CD4-positive, alpha-beta T cell treated with Interleukin-17A for 1 hour (primary cell): ENCODE measurements at places on chromosomes 3 and 15.

GRCh38 chr15:56820333-56820732, 87.0 kb upstream of the ZNF280D start:
- no peak for DNase-seq

- DNase-seq, result no peak
Observed at GRCh38 chr15:64112904-64113303, 17.1 kb downstream of the SNX1 start.

GRCh38 chr3:195178124-195178910, 92.6 kb downstream of the XXYLT1 start:
- DNase-seq, result no peak

GRCh38 chr3:161028555-161029153, 76.5 kb downstream of the B3GALNT1 start:
- DNase-seq, result no peak

GRCh38 chr3:10703875-10704274, 112.2 kb upstream of the SLC6A11 start:
- no peak for DNase-seq

- no peak for DNase-seq
Observed at GRCh38 chr3:1288805-1289494, 196.1 kb downstream of the CNTN6 start.

DNA sequence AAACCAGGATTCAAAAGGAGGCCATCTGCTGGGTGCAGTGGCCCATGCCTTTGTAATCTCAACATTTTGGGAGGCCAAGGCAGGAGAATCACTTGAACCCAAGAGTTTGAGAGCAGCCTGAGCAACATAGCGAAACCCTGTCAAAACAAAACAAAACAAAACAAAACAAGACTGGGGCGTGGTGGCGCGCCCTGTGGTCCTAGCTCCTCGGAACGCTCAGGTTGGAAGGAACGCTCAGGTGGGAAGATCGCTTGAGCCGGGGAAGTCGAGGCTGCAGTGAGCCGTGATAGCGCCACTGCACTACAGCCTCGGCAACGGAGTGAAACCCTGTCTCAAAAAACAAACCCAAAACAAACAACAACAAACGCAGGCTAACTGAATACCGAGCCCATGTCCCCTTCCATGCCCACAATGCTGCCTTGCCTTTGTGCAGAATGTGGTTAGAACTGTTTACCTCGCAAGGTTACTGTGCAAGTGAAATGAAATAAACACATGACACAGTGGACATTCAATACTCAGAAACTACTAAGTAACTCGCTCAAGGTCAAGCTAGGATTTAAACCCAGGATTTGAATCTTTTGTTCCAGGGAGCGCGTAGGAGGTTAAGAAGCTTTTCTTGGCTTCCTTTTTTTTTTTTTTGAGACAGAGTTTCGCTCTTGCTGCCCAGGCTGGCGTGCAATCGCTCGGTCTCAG, 766 bp upstream of the EMC4 start:
- no peak for DNase-seq

GRCh38 chr15:69869881-69870505, 227.7 kb downstream of the TLE3 start:
- no peak for DNase-seq

DNA sequence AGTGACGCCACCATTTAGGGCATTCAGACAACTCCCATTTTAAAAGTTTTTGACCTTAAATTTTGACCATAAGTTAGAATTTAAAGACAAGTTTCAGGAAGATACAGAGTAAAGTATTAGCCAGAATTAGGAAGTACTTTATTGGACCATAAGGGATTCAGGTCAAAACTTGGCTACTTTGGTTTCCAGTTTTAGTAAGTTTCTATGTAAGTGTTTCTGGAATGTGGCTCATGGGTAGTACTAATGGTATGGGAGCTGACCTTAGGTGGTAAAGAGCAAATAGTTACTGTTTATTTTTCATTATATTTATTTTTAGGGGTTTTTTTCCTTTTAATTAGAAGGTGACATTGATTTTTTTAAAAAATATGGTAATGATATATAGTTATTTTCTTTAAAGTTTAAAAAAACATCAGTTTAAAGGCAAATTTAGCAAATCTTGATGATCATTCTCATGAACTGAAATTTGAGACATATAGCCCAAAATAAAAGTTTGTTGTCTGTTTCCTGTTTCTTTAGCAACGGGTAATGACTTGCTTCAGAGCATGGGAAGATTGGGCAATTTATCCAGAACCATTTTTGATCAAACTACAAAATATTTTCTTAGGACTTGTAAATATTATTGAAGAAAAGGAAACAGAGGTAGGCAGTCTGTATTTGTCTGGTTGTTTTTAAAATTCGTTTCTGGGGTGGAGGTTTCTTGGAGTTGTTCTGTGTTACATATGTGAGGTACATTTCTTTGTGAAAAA, 34.3 kb downstream of the U2SURP start:
- no peak for DNase-seq

- DNase-seq, result no peak
Observed at GRCh38 chr3:168722091-168722490, 626.4 kb upstream of the GOLIM4 start.

DNA sequence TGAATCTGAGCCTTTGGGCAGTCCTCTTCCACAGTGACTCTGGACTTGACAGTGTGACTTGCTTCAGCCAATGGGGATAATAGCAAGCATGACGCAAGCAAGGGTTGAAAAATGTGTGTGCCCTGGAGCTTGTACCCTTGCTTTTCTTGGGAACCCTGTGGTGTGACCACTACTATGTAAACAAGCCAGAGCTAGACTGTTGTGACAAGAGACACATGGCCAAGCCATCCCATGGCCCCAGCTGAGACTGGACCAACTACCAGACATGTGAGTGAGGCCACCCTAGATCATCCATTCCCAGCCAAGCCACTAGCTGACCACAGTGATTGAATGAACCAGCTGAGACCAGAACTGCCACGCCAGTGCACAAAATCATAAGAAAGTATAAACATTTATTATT, 11.8 kb downstream of the MYO1E start:
- no peak for DNase-seq

DNA sequence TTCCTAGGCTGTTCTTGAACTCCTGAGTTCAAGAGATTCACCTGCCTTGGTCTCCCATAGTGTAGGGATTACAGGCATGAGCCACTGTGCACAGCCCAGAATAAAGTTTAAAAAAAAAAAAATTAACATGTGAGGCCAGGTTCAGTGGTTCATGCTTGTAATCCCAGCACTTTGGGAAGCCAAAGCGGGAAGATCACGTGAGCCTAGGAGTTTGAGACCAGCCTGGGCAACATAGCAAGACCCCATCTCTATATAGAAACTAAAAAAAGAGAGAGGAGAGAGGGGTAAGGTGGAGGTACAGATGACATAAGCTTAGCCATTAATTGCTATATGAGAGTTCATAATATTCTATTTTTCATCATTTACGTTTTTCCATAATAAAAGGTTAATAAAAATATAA, 21.5 kb downstream of the ZNF148 start:
- no peak for DNase-seq

GRCh38 chr3:170225166-170225565, 2.9 kb downstream of the PRKCI start:
- DNase-seq, result no peak
